Putamen (tissue), 1 donor: ENCODE measurements at places on chromosomes 13 and 19.
A peak's percentile ranks its signal among the peaks of the same experiment; 100 is the strongest.

DNA sequence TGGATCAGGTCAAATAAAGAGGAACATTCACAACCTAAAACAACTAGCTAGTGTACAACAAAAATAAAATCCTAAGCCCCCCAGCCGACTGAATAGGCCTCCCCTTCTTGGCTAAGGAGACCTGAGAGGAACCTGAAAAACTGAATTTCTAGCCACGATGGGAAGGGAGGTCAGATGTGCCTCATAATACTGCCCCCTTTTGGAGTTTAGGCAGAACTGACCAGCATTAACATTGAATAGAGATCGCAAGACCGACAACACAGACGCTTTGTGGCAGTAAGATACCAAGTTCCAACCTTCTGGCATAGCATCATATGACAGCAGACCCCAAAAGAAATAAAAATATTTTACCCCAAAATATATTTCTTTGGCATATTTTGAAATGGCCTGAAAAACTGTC is 15.9 kb downstream of the CBY2 start:
- DNase-seq, result no peak

GRCh38 chr19:35729763-35730162 is 12.0 kb downstream of the KMT2B start:
- DNase-seq, result no peak

DNA sequence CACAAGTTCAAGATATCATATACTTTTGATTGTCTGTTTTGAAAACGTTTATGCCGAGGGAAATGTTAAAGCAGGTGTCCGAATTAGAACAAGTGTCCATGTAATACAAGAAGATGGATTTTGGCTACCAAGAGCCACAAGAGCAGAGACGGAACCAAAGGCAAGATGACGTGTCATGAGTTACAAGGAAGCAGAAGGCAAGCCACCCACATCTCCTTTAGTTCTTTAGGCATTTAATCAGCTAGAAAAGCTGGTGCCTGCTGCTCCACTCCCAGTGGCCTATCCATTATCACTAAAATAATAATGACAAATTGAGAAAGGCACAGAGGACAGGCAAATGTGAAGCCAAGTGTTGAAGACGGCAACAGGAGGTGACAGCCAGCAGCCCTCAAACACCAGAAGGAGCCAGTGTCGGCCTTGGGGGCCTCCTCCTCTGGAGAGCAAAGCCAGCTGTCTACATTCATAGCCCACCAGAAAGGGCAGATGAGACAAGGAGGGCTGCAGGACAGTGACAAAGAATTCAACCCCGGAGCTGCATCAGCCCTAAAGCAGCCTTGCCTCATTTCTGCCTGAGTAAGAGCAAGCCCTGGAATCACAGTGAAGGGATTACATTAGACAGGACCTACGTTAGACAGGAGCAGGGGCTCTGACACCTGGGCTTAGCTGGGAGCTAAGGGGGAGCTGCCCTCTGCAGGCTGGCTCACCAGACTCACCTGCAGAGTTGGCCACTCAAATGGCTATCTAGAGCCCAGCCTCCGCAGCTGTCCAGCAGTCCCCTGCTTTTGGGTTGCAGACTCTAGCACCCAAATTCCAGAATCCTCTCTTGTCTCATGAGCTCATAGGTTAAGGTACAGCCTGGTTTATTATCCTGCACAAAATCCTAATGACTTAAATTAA is 569.9 kb downstream of the UQCRFS1 start:
- peak; percentile 13 for DNase-seq

- DNase-seq, result no peak
Measured at GRCh38 chr13:40026741-40027140, 371.3 kb downstream of the COG6 start.

DNA sequence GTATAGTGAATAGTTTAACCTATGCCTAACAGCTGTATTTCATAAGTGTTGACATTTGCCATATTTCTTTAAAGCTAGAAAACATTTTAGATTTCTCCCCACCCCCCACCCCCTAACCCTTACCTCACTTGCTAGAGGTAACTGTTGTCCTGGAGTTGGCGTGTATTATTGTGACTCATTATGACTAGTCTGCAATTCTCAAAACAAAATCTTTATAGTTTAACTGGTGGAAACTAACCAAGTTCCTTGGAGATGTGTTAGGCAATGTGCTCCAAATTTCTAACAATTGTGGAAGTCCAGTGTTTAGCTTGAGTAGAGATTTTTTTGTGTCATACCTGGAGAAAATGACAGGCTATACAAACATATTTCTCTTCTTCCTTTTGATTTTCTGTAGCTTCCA is 38.0 kb downstream of the KCTD4 start:
- no peak for DNase-seq

DNA sequence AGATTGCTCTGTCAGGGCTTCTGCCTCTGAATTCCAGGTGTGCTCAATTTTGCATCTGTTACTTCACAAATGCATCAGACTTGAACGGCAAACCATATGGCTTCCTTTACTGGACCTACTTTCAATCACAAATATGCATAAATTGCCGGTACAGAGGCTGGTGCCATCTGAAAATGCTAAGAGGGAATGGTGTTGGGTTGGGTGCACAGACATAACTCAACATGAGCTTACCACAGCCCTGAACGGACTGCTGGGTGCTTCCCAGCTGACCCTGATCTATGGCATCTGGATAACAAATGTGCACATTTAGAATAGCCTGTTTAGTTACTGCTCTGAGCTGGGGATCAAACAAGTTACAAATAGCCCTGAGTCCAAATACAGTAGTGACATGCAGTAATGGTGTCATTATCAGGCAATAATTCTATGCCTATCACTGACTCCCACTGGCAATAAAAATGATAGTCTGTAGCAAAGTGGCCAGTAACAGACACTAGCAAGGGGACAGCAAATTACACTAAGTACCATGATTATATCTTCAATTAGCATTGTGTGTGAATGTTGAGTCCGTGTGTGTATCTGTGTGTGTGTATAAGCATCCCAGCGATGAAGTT is 927.3 kb downstream of the DIAPH3 start:
- no peak for DNase-seq

DNA sequence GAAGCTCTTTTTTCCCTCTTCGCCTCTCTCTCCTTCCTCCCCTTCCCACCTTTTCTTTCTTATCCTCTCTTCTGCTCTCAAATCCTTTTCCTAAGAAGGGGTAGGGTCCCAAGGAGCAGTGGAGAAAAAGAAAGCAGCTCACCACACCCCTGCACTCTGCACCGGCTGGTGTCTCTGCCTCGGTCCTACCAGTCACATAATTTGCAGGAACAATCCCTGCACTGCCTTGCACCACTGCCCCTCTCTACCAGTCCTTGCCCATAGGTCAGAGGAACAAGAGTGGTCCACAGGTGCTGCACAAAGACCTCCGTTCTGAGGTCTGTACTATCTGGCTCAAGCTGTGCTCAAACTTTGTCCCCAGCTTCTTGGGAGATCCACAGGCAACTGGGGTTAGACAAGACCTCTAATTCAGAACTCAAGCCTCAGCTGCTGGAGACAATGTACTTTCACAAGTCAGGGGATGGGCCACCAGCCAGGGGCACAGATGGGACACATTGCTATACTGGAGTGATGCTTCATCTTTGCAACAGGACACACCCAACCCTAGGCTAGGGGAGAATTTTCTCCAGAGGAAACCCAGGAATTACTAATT is 125.4 kb upstream of the ZNF507 start:
- DNase-seq, result no peak

DNA sequence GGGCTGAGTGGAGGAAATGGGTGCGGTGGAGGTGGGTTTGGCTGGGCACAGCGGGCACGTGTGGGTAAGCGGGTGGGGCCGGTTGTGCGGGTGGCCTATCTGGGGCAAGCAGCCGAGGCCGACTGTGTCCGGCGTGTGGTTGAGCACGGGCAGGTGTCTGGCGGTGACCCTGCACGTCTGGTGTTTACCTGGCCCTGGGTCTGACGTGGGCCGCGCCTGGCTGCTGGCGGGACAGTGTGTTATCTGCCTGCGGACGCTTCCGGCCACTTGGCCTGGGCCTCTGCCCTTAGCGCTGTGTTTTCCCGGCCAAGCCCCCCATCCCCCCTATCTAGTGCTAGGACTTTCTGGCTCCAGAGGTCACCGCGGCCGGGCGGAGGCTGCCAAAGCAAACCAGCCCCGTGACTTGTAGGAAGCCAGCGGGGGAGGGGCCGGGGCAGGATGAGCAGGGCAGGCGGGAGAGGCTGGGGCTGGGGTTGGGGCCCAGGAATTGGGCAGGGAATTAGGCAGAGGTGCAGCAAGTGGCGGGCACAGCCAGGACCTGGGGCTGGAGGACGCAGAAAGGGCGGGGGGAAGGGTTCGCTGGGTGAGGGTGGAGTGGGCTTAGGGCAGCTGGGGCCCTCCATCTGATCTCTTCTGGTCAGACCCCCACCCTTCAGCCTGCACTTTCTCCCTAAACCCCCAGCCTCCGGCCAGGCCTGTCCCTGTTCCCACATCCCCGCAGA is 534 bp upstream of the HPN start:
- DNase-seq, result peak; percentile 70

- no peak for DNase-seq
Measured at GRCh38 chr19:58183817-58184215, 955 bp downstream of the ZNF274 start.

- no peak for DNase-seq
Measured at GRCh38 chr13:68551701-68552522, 1321.8 kb upstream of the PCDH9 start.

DNA sequence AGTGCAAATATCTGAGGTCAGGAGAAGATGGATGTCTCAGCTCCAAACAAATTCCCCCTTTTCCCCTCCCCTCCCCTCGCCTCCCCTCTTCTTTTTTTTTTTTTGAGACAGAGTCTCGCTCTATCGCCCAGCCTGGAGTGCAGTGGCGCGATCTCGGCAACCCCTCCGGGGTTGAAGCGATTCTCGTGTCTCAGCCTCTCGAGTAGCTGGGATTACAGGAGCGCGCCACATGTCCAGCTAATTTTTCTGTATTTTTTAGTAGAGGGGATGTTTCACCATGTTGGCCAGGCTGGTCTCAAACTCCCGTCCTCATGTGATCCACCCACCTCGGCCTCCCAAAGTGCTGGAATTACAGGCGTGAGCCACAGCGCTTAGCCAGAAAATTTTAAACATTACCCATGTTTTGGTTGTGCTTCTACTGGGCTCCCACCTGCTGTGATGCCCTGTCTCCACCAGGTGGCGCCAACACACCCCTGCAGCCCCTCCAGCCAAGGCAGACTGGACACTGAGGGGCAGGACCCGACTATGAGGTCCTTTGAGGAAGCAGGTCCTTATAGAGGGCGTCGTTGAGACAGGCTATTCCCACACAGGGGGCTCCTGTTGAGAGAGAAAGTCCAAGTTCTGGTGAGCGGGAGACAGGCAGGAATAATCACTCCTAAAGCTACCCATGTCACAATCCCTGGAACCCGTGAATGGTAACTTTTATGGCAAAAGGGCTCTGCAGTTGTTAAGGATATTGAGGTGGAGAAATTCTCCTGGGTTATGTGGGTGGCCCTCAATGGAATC is 6.3 kb downstream of the ERICH4 start:
- peak; percentile 41 for DNase-seq

- no peak for DNase-seq
Measured at GRCh38 chr19:54114340-54115108, 933 bp downstream of the TFPT start.

- DNase-seq, result no peak
Measured at GRCh38 chr13:111920932-111921705, 145.8 kb upstream of the SOX1 start.
